ENCODE measurements at places on chromosomes 5 and 9.

- DNase-seq: no peak
Observed at GRCh38 chr5:56735849-56736641, 79.3 kb upstream of the MAP3K1 start.

DNA sequence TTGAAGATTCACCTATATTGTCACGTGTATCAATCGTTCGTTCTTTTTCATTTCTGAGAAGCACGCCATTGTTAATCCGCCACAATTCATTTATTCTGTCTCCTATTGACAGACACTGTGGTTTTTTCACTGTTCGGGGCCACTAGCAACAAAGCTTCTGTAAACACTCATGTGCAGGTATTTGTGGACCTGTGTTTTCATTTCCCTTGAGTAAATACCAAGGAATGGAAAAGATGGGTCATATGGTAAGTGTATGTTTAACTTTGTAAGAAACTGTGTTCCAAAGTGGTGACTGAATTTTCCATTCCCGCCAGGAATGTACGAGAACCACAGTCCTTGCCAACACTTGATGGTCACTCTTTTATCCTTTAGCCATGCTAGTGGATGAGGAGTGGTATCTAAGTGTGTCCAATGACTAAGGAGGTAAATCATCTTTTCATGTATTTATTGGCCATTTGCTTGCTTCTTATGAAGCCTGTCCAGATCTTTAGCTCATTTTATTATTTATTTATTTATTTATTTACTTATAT, 10.7 kb downstream of the ABO start:
- DNase-seq: no peak

DNA sequence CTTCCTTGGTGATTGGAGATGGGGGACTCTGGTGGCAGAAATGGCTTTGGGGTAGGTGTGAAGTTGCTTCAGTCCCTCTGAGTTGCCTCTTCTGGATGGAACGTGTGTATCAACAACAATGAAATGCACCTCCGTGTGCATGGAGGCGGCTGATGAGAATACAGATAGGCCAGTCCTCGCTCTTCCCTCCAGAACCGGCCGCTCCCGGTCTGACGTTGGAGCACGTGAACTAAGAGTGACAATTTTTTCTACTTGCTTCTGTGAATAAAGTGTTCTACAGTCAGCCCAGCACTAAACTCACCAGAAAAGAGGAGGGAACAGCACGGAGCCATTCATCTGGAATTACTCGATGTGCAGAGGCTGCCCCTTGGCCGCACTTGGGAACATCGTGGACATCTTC, 90.7 kb downstream of the ANKRD33B start:
- no peak for DNase-seq

GRCh38 chr5:90581956-90582355, 23.4 kb downstream of the ADGRV1 start:
- DNase-seq: no peak

DNA sequence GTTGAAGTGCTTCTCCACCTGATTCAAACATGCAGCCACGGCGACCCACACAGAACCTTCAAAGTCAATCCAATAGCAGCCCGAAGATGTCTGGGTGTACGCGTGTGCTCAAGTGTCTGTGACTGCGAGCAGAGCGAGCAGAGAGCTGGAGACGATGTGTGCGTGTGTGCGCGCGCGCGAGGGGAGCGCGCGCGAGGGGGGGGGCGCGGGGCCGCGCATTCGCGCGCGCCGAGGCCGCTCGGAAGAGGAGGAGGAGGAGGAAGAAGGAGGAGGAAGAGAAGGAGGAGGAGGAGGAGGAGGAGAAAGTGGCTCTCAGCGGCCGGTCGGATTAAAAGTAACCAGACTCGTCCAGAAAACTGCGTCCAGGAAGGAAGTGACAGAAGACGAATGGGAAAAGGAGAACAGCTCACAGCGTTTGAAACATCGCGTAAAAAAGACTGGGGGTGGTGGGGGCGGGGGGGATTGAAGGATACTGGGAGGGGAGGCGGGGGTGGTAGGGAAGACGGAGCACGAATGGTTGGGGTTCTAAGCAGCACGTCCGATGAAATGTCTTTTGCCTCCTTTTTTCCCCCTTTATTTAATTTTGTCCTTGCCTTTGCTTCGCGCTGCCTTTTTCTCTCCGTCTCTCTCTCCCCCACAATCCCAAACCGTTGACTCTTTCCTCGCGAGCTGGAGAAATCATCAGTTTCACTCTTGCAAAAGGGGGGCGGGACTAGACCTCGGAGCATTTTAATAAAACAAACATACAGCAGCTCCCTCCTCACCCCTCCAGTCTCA, at the start of gene MEF2C:
MEF2C (minus strand) TSS at position 126 of the 777 bp plus-strand sequence. CDS start 59,396 bp downstream, outside the sequence.
- peak; percentile 24 for DNase-seq

DNA sequence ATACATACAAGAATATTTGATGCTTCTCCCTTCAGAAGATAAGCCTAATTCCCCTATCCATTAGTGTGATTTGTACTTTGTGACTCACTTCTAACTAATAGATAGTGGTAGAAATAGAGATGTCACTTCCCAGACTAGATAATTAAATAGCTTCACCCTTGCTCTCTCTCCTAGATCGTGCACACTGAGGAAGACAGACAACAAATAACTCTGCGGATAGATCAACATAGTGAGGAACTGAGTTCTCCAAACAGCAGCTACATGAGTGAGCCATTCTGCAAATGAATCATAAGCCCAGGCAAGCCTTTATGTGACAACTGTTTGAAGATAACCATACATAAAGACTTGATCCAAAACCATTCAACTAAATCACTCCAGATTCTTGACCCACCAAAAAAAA, 1083.4 kb upstream of the C9orf72 start:
- DNase-seq: no peak

DNA sequence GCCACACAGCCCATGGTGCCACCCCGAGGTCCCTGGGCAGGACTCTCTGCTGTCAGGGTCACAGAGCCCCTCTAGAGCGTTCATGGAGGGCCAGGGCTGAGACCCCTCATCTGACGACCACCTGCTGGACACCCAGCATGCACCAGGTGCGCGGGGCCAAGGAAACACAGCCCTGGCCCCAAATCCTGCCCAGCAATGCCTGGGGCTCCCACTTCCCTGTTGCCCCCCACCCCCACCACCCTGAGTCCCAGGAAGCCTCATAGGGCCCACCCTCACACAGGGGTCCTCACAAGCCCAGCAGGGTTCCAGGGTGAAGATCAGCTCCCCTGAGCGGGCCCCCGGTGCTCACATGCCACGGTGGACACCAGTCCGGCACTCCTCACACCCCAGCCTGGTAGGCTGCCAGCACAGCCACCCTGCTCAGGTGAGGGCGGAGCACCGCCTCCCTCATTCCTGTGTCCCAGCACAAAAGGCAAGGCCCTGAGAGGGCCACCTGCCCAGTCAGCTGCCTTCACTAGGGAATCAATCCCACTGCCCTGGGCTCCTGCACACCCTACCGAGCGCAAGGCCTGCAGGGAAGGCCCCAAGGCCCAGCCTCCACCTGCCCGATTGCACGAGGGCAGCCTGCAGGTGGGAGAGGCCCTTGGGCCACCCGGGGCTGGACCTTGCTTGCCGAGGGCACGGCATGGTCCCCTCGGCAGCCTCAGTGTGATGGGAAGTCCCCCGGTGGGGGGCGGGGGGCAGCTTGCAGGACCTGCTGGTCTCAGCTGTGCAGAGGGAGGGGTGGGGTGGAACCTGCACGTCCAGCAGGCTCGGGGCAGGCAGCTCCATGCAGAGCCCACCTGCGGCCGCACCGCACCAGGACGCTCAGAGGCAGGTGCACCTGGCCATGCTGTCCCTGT, 56.4 kb upstream of the UBAC1 start:
- no peak for DNase-seq

DNA sequence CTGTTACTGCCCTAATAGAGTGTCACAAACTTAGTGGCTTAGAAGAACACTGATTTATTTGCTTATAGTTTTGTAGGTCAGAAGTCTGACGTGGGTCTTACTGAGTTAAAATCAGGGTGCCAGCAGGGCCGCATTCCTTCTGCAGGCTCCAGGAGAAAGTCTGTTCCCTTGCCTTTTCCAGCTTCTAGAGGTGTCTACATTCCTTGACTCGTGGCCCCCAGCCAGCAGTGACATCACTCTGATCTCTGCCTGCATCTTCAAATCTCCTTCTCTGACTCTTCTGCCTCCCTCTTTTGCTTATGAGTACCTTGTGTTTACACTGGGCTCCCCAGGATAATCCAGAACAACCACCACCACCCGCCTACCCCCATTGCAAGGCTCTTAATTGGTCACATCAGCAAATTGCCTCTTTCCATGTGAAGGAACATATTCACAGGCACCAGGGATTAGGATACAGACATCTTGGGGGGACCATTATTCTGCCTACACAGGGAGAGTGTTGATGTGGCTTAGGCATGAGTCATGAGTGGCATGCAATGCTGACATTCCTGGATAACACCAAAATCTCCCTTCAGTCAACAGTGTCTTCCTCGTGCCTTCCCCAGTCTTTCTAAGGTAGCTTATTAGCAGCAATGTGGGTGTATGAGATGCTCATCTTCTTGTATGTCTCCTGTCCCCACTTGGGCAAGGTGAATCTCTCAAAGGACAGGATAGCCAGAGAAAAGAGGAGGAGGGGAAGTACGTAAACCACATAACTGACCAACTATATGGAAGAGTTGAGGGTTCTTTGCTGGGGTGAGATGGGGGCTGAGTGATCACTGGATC, 24.4 kb downstream of the CYFIP2 start:
- DNase-seq: no peak

DNA sequence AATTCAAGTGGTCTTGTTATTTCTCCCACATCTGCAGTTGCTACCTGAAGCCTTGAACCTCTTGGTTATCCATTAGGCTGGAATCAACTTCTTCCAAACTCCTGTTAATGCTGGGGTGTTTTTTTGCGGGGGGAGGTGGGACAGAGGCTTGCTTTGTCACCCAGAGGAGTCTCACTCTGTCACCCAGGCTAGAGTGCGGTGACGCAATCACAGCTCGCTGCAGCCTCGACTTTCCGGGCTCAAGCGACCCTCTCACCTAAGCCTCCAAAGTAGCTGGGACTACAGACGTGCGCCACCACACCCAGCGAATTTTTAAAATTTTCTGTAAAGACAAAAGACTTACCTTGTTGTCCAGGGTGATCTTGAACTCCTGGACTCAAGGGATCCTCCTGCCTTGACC, 4.4 kb downstream of the SCGB3A1 start:
- no peak for DNase-seq

- DNase-seq: no peak
Observed at GRCh38 chr5:158054223-158055110, 195.5 kb upstream of the CLINT1 start.

DNA sequence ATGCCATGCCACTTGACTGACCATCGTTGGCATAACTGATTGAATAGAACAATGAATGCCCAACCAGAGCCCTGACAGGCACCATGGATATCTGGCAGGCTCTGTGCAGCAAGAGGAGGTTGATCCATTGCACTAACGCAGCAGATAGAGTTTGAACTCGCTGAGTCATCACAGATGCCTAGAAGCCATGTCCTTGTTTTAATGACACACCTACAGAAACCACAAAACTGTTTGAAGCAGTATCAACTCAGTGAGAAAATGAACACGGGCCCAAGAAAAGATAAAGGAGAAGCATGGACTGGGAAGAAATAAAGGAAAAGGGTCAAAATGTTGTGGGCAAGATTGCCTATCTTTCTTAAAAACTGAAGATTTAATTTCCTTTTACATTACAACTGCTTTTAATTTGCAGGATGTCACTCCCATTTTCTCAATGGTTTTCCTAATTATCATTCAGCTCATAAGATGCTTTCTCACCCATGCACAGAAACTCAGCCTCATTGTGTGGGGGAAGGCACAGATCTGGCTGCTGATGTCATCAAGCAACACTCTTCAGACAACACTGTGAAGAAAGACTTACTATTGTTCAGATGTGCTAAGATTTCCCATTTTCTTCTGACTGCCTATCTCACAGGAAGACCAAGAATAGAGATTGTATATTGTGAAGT, 129.0 kb downstream of the PIK3R1 start:
- DNase-seq: peak; percentile 24

DNA sequence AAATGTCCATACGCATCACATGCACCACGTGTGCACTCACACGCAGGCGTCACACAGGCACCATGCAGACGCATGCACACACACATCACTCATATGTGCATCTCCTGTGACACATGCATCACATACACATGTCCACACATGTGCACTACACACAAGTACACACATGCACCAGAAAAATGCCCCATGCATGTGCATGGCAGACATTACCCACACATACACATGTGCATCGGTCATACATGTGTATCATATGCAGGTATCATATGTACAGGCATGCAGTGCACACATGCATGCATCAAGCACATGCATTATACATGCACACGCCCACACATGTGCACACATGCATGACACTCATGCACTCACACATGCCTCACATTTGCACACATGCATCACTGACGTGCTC, 26.1 kb downstream of the ADAMTS2 start:
- DNase-seq: no peak

GRCh38 chr9:134134949-134135342, 936 bp upstream of the WDR5 start:
- no peak for DNase-seq

- no peak for DNase-seq
Observed at GRCh38 chr9:35757226-35757891, 3.3 kb upstream of the MSMP start.

- no peak for DNase-seq
Observed at GRCh38 chr5:44663991-44664710, 144.6 kb upstream of the MRPS30 start.

DNA sequence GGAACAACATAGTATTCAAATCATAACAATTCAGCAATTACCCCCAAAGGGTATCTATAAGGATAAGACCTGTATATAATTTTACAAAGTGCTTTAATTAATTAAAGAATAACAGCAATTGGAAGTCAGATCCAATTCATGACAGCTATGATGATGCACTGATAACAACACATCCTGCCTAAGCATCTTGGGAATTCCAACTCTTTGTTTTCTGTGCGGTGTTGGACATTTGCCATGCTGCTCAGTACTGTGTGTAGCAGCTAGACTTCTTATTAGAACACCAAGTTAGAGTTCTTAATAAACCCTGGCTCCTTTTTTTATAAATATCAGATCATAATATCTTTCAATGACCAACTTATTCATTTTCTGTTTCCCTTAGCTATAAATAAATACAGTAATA, 209.0 kb downstream of the SEC61B start:
- DNase-seq: no peak

DNA sequence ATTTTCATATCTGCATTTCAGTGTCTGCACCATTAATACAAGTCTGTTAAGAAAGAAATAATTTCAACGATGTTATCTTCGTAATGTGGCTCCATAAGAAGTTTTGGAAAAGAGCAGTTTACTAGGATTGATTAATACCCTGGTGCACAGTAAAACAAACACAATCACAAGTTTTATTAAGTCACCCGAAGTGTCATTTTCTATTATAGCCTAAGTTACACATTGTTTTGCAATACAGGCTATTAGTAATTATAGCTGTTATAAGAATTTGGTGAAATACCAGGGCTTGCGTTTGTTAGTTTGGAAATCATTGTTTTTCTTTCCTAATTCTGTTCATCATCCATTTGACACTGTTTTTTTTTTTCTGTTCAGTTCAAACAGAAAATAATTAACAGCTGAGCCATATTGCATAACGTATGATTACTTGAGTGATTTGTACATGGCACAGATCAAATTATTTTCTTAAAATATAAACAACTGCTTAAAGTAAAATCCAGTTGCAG, 30.6 kb downstream of the LVRN start:
- no peak for DNase-seq
